ENCODE measurements at places on chromosomes 3 and 15. TPM values are rescaled to one million over a fixed set of nuclear protein-coding genes. Genes with fewer than 3 reads are reported as not detected.

DNA sequence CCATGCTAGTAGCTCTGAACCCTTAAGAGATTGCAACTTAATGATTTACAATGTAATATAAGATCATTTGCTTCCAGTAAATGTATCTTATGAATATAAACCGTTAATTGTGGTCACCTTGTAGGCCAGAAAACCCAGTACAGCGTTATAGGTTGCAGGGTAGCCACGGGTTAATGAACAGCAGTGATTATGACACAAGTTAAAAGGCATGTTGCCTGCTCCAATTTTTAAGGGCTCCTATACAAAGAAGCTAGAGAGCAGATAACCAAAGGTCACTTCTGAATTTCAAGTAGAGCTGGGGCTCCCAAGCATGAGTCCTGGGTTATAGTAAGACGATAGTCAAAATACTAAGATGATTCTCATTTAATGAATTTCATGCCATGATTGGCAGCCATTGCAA lies 13.5 kb downstream of the GUCA1C start:
- no peak overlapping the region for H3K4me3 ChIP-seq
- DNase-seq: no peak
- no peaks in the 10 kb centered on the region for H3K27me3 ChIP-seq
- H3K36me3 ChIP-seq: no peaks in the 10 kb centered on the region

Gene CAV3
- 21.9 TPM for total RNA-seq

GRCh38 chr15:35330916-35331315 lies 215.0 kb downstream of the DPH6 start:
- H3K4me1 ChIP-seq: no peaks in the 10 kb centered on the region
- no peak for DNase-seq
- H3K4me3 ChIP-seq: no peak overlapping the region
- no peak overlapping the region for H3K27ac ChIP-seq
- H3K36me3 ChIP-seq: no peaks in the 10 kb centered on the region

GRCh38 chr3:14406766-14407165 lies 4.4 kb downstream of the SLC6A6 start:
- no peaks in the 10 kb centered on the region for H3K27me3 ChIP-seq
- H3K36me3 ChIP-seq: no peaks in the 10 kb centered on the region
- no peak overlapping the region for H3K4me3 ChIP-seq
- peaks cover 6% of the 10 kb centered on the region for H3K4me1 ChIP-seq

Gene RMDN3
- 19.6 TPM for total RNA-seq

Gene NMNAT3
- not detected for total RNA-seq

GRCh38 chr3:27089068-27089467 lies 280.1 kb downstream of the NEK10 start:
- H3K4me3 ChIP-seq: no peak overlapping the region
- H3K27ac ChIP-seq: no peak overlapping the region

GRCh38 chr3:108035751-108036150 lies 55.1 kb downstream of the CD47 start:
- H3K4me3 ChIP-seq: no peak overlapping the region
- no peaks in the 10 kb centered on the region for H3K4me1 ChIP-seq
- no peak for DNase-seq
- no peaks in the 10 kb centered on the region for H3K27me3 ChIP-seq
- H3K27ac ChIP-seq: no peak overlapping the region

- no peaks in the 10 kb centered on the region for H3K27me3 ChIP-seq
- H3K4me3 ChIP-seq: no peak overlapping the region
- H3K4me1 ChIP-seq: no peaks in the 10 kb centered on the region
- no peak overlapping the region for H3K27ac ChIP-seq
Observed at GRCh38 chr3:94167796-94168195, 104.9 kb downstream of the NSUN3 start.

DNA sequence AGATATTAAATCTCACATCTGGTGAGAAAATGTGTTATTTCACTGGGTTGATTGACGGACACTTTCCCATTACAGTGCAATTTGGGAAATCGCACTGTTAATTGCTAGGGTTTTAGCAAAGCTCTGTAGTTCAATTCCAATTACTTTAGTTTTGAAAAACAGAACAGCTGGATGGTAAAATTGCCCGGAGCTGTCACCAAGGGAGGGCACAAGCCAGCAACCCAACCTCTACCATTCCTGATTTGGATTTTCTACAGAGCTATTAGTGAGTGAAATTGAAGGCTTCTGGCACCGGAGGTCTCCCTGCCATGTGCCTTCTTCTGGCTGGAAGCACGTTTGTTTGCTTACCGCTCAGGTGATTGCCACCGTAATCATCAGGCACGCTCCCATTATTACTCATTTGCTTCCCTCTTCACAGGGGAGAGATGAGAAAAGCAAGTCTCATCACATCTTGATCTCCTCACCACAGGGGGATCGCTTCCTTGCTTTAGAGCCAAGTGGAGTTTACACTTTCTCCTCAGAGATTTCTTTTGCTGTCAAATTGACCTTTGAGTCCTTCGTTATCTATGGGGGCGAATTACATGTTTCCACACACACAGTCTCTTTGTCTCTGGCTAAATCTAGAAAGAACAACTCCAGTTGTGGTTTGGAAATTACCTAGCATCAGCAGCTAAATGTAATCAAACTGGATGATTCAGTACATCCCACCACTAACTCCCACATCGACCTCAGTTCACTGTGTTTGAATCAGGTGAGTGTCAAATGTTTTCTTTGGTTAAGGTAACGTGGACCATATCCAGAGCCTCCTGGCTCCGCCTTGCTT lies 421.7 kb upstream of the GOLIM4 start:
- no peak overlapping the region for H3K4me3 ChIP-seq
- DNase-seq: no peak
- H3K27ac ChIP-seq: no peak overlapping the region
- H3K36me3 ChIP-seq: no peaks in the 10 kb centered on the region

Gene PLSCR2
- total RNA-seq: not detected

GRCh38 chr3:181326637-181327223 lies 337.2 kb upstream of the DNAJC19 start:
- no peak for DNase-seq
- no peak overlapping the region for H3K27ac ChIP-seq
- H3K4me1 ChIP-seq: no peaks in the 10 kb centered on the region
- H3K27me3 ChIP-seq: no peaks in the 10 kb centered on the region

- H3K27ac ChIP-seq: no peak overlapping the region
- H3K4me3 ChIP-seq: no peak overlapping the region
- no peaks in the 10 kb centered on the region for H3K36me3 ChIP-seq
- DNase-seq: no peak
- no peaks in the 10 kb centered on the region for H3K27me3 ChIP-seq
Observed at GRCh38 chr3:100682056-100682853, 27.0 kb upstream of the TFG start.

GRCh38 chr15:63943829-63944680 lies 102.2 kb downstream of the DAPK2 start:
- DNase-seq: no peak
- H3K4me3 ChIP-seq: no peak overlapping the region
- no peaks in the 10 kb centered on the region for H3K27me3 ChIP-seq

Gene TIMMDC1
- 74.0 TPM for total RNA-seq

DNA sequence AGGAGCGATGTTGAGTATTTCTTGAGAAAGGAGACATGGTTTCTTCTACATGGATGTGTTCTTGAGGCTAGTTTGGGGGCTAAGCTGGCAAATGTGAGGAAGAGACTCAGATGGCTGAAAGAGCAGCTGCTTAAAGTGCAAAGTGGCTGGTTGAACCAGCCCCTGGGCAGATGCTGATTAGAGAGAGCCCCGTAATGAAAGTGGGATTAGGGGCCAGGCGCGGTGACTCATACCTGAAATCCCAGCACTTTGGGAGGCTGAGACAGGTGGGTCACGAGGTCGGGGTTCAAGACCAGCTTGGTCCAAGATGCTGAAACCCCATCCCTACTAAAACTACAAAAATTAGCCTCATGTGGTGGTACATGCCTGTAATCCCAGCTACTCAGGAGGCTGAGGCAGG lies 75.0 kb upstream of the GCNT3 start:
- no peak overlapping the region for H3K4me3 ChIP-seq
- H3K4me1 ChIP-seq: peaks cover 15% of the 10 kb centered on the region
- H3K27me3 ChIP-seq: no peaks in the 10 kb centered on the region
- no peak overlapping the region for H3K27ac ChIP-seq
- no peaks in the 10 kb centered on the region for H3K36me3 ChIP-seq

Gene MYEF2
- not detected for total RNA-seq

- H3K27me3 ChIP-seq: no peaks in the 10 kb centered on the region
- DNase-seq: no peak
- H3K4me3 ChIP-seq: no peak overlapping the region
- H3K27ac ChIP-seq: no peak overlapping the region
- no peaks in the 10 kb centered on the region for H3K36me3 ChIP-seq
Observed at GRCh38 chr15:58213587-58214338, 75.6 kb downstream of the AQP9 start.

Gene CALML4
- total RNA-seq: 5.0 TPM

- H3K36me3 ChIP-seq: no peaks in the 10 kb centered on the region
- no peaks in the 10 kb centered on the region for H3K27me3 ChIP-seq
- H3K4me1 ChIP-seq: no peaks in the 10 kb centered on the region
- H3K4me3 ChIP-seq: no peak overlapping the region
- no peak for DNase-seq
- no peak overlapping the region for H3K27ac ChIP-seq
Observed at GRCh38 chr3:18751514-18751913, 326.4 kb upstream of the SATB1 start.

GRCh38 chr3:69143612-69144011 lies 21.2 kb upstream of the LMOD3 start:
- H3K4me3 ChIP-seq: no peak overlapping the region
- H3K27me3 ChIP-seq: no peaks in the 10 kb centered on the region
- DNase-seq: peak; percentile 48
- no peaks in the 10 kb centered on the region for H3K36me3 ChIP-seq

Gene SHC4
- total RNA-seq: 1.2 TPM

Gene IQCF5
- not detected for total RNA-seq

Gene PIGX
- 34.7 TPM for total RNA-seq

DNA sequence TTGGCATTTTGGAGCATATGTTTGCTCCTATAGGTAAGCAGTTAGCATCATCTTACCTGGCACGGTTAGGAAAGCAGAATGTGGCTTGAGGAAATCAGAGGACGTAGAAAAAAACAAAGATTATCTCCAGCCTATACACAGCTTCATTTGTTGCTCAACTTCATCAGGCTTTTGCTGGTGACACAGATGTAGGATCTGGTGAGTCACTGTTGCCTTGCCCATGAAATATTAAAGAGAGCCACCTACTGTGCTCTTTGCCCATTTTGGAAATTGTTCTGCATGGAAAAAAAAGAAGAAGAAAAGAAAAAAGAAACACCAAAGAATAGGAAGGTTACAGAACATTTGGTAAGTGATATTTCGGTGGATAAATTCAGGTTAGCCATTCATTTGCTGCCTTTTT lies 3.8 kb downstream of the IL1RAP start:
- no peak for DNase-seq
- H3K4me3 ChIP-seq: no peak overlapping the region
- no peaks in the 10 kb centered on the region for H3K36me3 ChIP-seq
- H3K27ac ChIP-seq: no peak overlapping the region

GRCh38 chr3:169886671-169887070 lies 16.9 kb upstream of the LRRC31 start:
- no peak overlapping the region for H3K4me3 ChIP-seq
- no peak for DNase-seq

DNA sequence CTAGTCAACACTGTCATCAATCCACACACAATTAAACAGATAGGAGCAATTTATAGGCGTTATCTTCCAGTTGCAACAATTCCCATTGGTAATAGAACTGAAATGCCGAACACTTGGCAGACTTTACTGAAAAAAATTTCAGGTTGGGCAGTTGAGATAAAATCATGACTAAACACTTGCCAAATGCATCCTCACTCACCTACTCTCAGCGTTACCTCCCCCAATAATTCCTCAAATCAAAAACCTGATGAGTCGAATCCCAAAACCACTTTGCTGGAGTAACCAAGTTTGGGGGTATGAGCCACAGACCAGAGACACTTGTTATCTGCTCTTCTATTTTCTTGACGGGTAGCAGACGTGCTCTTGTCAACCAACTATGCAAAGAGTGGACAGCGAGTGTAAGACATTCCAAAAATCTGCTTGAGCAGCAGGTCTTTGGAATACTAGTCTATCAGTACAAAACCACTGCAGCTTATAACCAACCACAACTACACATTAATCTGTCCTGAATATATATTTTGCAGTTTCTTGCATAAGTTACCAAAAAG lies 30.3 kb downstream of the PPP1R2 start:
- no peak for DNase-seq
- no peaks in the 10 kb centered on the region for H3K27me3 ChIP-seq
- H3K27ac ChIP-seq: no peak overlapping the region
- no peaks in the 10 kb centered on the region for H3K36me3 ChIP-seq

Gene NANOGP8
- total RNA-seq: not detected

DNA sequence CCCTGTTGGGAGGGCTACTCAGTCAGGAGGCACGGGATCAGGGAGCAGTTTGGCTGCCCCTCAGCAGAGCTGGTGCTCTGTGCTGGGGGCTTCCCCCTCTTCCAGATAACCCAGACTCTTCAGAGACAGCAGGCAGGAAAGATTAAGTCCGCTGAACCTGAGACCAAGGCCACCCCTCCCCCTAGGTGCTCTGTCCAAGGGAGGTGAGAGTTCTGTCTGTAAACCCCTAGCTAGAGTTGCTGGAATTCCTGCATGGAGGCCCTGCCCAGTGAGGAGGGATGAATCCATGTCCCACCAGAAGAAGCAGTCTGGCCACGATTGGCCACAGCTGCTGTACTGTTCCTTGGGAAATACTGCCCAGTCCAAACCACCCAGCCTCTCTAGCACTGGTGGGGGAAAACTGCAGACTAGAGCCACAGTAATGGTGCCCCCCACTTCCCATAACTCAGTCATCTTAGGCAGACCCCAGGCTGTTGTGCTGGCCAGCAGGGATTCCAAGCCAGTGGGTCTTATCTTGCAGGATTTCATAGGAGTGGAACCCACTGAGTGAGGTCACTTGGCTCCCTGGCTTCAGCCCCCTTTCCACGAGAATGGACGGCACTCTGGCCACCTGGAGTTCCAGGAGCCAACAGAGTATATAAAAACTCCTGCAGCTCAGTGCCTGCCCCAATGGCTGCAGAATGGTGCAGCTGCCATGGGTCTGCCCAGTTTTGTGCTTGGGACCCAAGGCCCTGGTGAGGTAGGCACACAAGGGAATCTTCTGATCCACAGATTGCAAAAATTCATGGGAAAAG lies 42.9 kb downstream of the NPAP1 start:
- no peaks in the 10 kb centered on the region for H3K36me3 ChIP-seq
- no peak overlapping the region for H3K4me3 ChIP-seq
- no peak overlapping the region for H3K27ac ChIP-seq
- DNase-seq: no peak

DNA sequence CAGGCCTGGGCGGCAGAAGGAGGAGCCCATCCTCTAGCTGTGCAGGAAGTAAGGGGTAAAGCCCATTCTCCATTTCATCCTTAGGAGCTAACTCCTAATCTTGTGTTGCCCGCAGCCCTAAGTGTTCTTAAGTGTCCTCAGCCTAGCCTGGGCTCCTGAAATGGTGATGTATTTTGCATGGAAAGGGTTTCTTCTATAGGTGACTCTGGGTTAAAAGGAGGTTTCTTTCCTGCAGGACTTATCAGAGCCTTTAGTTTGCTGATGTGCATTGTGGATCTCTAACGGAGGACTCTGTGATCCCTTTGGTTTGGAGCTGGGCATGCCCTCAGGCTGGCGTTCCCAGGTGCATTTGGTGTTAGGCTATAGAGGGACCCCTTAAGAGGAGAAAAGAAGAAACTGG lies 48.5 kb upstream of the TRPM1 start:
- no peaks in the 10 kb centered on the region for H3K27me3 ChIP-seq
- H3K4me3 ChIP-seq: no peak overlapping the region
- DNase-seq: no peak
- H3K4me1 ChIP-seq: no peaks in the 10 kb centered on the region
- H3K27ac ChIP-seq: no peak overlapping the region
- no peaks in the 10 kb centered on the region for H3K36me3 ChIP-seq

GRCh38 chr3:70000563-70001081 lies 1.1 kb downstream of the SAMMSON start:
- no peaks in the 10 kb centered on the region for H3K36me3 ChIP-seq
- no peaks in the 10 kb centered on the region for H3K4me1 ChIP-seq
- DNase-seq: no peak
- H3K27ac ChIP-seq: no peak overlapping the region
- no peak overlapping the region for H3K4me3 ChIP-seq
